ENCODE measurements at places on chromosomes 1 and 21. TPM values are rescaled to one million over a fixed set of nuclear protein-coding genes. Genes with fewer than 3 reads are reported as not detected.
A peak's percentile ranks its signal among the peaks of the same experiment; 100 is the strongest.

DNA sequence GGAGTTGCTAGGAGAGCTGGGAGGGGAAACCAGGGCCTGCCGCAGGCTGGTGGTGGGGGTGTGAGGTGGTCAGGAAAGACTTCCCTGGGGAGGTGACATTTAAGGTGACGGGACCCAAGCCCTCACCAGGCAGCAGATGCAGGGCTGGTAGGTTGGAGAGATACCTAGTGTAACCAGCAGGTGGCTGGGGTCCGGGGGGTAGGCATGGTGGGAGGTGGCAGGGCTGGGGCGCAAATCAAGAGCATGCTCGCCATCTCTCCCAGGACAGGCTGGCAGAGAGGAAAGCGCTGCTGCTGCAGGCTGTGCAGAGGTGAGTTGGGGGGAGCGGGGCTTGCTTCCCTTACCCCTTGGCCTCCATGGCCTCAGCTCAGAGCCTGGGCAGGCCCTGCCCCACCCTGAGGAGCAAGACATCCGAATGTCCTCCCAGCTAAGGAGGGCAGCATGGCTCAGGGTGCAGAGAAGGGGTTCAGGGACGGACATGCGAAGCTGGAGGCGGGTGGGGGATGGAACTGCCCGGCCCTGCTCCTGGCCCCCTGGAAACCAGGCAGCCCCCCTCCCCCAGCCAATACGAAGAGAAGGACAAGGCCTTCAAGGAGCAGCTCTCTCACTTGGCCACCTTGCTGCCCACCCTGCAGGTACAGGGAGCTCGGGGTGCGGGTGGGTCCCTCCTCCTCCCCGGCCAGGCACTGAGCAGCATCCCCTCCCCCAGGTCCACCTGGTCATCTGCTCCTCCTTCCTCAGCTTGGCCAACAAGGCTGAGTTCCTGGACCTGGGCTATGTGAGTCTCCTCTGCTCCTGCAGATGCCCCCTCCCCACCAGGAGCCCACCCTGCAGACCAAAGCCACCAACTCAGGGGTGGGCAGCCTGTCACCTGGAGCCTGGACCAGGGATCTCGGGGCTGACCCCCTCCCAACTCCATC lies 4.0 kb downstream of the RNF207 start:
- DNase-seq, result no peak
- no peaks in the 10 kb centered on the region for H3K4me1 ChIP-seq
- no peaks in the 10 kb centered on the region for H3K36me3 ChIP-seq
- no peak overlapping the region for H3K27ac ChIP-seq
- no peak overlapping the region for H3K4me3 ChIP-seq

IL20 gene
- total RNA-seq, result not detected

DNA sequence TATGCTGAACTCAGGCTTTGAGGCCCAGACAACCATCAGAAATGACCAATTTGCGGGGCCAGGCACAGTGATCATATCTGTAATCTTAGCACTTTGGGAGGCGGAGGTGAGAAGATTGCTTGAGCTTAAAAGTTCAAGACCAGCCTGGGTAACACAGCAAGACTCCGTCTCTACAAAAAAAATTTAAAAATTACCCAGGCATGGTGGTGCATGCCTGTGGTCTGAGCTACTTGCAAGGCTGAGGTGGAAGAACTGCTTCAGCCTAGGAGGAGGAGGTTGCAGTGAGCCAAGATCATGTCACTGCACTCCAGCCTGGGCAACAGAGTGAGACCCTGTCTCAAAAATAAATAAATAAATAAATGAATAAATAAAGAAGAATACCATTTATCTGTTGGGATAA lies 156.5 kb downstream of the EIF4G3 start:
- H3K36me3 ChIP-seq, result no peaks in the 10 kb centered on the region
- no peaks in the 10 kb centered on the region for H3K4me1 ChIP-seq
- H3K27ac ChIP-seq, result no peak overlapping the region
- DNase-seq, result no peak

PRAMEF20 gene
- total RNA-seq, result not detected

CHIA gene
- not detected for total RNA-seq

MIER1 gene
- total RNA-seq, result 54.6 TPM

DNA sequence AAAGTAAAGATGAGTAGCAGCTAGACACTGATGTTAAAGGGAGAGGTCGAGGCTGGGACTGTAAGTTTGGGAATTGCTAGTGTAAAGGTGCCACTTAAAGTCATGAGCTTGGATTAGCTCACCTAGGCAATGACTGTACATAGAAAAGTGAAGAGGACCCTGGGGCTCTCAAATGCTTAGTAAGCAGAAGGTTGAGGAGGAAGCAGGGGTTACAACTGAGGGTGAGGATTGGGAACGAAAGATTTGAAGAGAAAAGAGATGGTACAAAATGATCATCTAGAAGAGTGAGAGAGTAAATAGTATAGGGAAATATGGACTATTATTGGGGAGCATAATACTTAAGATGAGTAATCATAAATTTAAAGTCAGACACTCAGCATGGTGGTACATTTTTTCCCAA lies 63.1 kb upstream of the TNFSF4 start:
- H3K36me3 ChIP-seq, result no peaks in the 10 kb centered on the region
- no peak overlapping the region for H3K4me3 ChIP-seq
- H3K27ac ChIP-seq, result no peak overlapping the region
- no peak for DNase-seq
- no peaks in the 10 kb centered on the region for H3K27me3 ChIP-seq

- no peaks in the 10 kb centered on the region for H3K27me3 ChIP-seq
- no peak overlapping the region for H3K4me3 ChIP-seq
- DNase-seq, result peak; percentile 47
- H3K36me3 ChIP-seq, result no peaks in the 10 kb centered on the region
- H3K27ac ChIP-seq, result no peak overlapping the region
Observed at GRCh38 chr1:228276901-228277490, 69.2 kb downstream of the OBSCN start.

DNA sequence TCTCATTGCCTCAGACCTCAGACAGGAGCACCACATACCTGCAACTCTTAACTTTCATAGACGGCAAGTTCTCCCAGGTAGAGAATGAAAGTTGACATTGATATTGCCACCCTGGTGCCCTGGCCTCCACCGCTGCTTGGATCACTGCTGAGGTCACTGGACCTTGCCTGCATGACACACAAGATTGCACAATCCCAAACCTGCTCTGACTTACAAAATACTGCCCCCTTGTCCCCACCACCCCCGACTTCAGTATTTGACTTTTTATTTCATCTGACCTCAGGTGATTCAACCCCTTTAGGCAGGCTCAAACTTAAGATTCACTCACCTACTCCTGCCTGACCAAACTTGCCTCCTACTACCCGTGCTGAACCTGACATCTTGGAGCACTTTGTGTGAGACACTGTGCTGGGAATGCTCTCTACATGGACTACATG lies 43.1 kb upstream of the S1PR1 start:
- H3K27ac ChIP-seq, result no peak overlapping the region
- H3K4me3 ChIP-seq, result no peak overlapping the region
- no peaks in the 10 kb centered on the region for H3K4me1 ChIP-seq
- no peak for DNase-seq
- H3K27me3 ChIP-seq, result no peaks in the 10 kb centered on the region

GRCh38 chr1:71339238-71339637 lies 258.4 kb upstream of the ZRANB2 start:
- DNase-seq, result no peak
- H3K27ac ChIP-seq, result no peak overlapping the region
- H3K4me1 ChIP-seq, result no peaks in the 10 kb centered on the region
- H3K4me3 ChIP-seq, result no peak overlapping the region
- H3K36me3 ChIP-seq, result no peaks in the 10 kb centered on the region

KDF1 gene
- total RNA-seq, result not detected

ASCL5 gene
- total RNA-seq, result not detected

DNA sequence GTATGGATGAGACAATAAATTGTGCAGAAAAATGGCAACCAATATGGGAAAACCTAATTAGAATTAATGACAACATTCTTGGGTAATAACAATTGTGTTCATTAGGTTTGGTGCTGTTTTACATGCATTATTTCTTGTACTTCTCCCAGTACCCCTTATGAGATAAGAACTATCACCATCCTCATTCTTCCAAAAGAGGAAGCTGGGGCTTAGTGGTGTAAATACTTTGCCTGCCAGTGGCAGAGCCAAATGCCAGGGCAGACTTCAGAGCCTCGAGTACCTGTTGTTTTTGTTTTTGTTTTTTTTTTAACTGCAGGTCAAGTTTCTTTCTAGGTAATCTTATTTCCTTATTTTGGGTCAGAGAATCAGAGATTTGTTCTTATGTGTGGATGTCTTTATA lies 206.4 kb downstream of the RHOU start:
- no peaks in the 10 kb centered on the region for H3K27me3 ChIP-seq
- no peak overlapping the region for H3K4me3 ChIP-seq
- H3K36me3 ChIP-seq, result no peaks in the 10 kb centered on the region
- no peaks in the 10 kb centered on the region for H3K4me1 ChIP-seq
- no peak for DNase-seq
- H3K27ac ChIP-seq, result no peak overlapping the region

KCNJ6 gene
- total RNA-seq, result 0.16 TPM

- H3K27ac ChIP-seq, result no peak overlapping the region
- DNase-seq, result no peak
- H3K36me3 ChIP-seq, result no peaks in the 10 kb centered on the region
- H3K27me3 ChIP-seq, result no peaks in the 10 kb centered on the region
Observed at GRCh38 chr1:27526569-27527222, 36.7 kb upstream of the WASF2 start.

GRCh38 chr1:44326024-44326701 lies 28.9 kb downstream of the ERI3 start:
- peaks cover 2% of the 10 kb centered on the region for H3K36me3 ChIP-seq
- H3K27me3 ChIP-seq, result no peaks in the 10 kb centered on the region
- H3K4me1 ChIP-seq, result peaks cover 4% of the 10 kb centered on the region
- H3K27ac ChIP-seq, result no peak overlapping the region
- no peak for DNase-seq

DNA sequence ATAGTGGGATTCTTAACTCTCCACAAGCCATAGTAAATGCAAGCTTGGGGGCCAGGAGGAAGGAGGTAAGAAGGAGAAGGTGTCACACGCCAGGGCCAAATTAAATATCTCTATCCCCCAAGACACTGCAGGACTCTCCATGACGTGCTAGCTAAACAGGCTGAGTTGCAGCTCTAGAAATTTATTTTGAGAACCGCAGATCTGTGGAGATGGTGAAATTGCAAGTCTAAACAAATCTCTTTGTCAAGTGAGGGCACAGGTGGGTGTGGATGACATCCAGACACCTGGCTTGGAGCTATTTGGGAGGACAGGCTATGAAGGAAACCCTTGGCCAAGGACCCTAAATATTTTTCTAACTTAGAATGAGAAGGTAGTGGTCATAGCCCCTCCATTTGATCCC lies 39.5 kb upstream of the USP1 start:
- no peaks in the 10 kb centered on the region for H3K4me1 ChIP-seq
- H3K36me3 ChIP-seq, result no peaks in the 10 kb centered on the region
- H3K27me3 ChIP-seq, result no peaks in the 10 kb centered on the region
- H3K27ac ChIP-seq, result no peak overlapping the region

SUMO3 gene
- total RNA-seq, result 68.9 TPM

RSPH1 gene
- 0.26 TPM for total RNA-seq

IL19 gene
- total RNA-seq, result not detected

DNA sequence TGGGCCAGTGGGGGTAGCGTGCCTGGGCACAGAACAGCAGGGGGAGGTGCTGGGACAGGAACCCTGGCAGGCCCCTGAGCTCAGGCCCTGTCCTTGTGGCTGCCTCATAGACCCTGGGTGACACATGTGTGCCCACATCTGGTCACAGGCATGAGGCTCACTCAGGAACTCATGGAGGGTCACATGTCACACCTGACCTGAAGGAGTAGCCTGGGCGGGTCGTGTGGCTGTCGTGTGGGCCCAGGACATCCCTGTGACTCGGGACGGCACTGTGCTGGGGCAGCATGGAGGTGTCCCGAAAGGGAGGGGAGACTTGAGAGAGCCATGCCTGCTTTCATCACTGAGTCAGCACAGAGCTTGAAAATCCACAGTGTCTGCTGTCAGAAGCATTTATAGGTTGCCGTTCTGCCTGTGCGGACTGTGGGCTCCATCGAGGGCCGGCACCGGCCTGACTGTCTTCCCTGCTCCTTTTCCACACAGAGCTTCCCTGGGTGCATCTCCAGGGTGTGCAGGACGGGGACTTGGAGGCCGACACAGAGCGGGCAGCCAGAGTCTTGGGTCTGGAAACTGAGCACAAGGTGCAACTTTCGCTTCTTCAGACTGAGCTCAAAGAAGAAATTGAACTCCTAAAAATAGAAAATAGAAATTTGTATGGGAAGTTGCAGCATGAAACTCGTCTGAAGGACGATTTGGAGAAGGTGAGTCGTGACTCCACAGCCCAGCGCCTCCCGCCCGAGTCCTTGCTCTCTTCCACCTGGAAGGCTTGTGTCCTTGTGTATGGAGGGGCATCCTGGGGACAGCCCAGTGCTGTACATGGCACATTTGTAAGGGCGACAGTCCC lies 32.8 kb downstream of the PCNT start:
- no peak overlapping the region for H3K4me3 ChIP-seq
- no peaks in the 10 kb centered on the region for H3K4me1 ChIP-seq
- no peak for DNase-seq
- no peak overlapping the region for H3K27ac ChIP-seq

TRIM45 gene
- total RNA-seq, result 2.5 TPM

DNA sequence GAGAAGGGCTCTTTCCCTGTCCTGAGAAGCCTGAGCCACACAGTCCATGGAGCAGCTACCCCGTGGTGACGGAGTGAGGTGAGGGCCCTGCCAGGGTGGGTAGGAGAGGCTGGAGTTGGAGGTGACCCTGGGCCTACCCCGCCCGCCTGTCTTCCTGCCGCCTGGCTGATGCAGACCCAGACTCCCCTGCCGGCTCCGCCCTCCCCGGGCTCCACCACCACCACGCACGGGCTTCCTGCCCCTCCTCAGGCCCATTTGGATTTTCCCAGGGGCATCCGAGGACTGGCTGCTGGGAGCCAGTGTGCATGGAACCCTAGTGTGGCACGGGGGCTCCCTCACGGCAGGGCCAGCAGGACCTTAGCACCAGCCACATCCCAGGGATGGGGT lies 32.5 kb downstream of the PODN start:
- no peak for DNase-seq
- no peak overlapping the region for H3K4me3 ChIP-seq
- H3K36me3 ChIP-seq, result no peaks in the 10 kb centered on the region

DNA sequence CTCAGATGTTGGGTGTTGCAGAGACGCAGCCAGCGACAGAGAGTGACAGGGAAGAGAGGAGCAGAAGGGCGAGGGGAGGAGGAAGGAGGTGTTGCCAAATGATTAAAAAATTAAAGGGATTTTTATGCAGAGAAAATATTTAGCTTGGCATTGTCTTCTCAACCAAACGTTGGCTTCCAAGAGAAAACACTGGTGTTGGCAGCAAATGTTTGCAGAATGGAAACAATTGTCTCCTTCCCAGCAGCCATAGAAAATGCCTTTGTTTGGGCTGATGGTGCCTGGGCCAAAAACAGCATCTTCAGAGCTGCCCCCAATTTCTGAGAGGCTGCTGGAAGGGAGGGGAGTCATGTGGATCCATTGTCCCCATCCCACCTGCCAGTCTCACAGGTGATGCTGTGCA lies 29.7 kb upstream of the GRIK3 start:
- H3K4me3 ChIP-seq, result no peak overlapping the region
- H3K4me1 ChIP-seq, result no peaks in the 10 kb centered on the region
- H3K27me3 ChIP-seq, result no peaks in the 10 kb centered on the region
- no peaks in the 10 kb centered on the region for H3K36me3 ChIP-seq
- no peak for DNase-seq

ITGB2 gene
- total RNA-seq, result 110 TPM

XPR1 gene
- total RNA-seq, result 55.4 TPM

GRCh38 chr21:35641271-35642016 lies 418.9 kb downstream of the SETD4 start:
- H3K4me1 ChIP-seq, result no peaks in the 10 kb centered on the region
- H3K4me3 ChIP-seq, result no peak overlapping the region
- H3K27ac ChIP-seq, result no peak overlapping the region

- no peak overlapping the region for H3K27ac ChIP-seq
- no peak overlapping the region for H3K4me3 ChIP-seq
- no peaks in the 10 kb centered on the region for H3K4me1 ChIP-seq
- no peaks in the 10 kb centered on the region for H3K36me3 ChIP-seq
Observed at GRCh38 chr1:227910511-227911153, 37.1 kb downstream of the WNT9A start.
